ENCODE measurements at places on chromosomes 4 and X.

DNA sequence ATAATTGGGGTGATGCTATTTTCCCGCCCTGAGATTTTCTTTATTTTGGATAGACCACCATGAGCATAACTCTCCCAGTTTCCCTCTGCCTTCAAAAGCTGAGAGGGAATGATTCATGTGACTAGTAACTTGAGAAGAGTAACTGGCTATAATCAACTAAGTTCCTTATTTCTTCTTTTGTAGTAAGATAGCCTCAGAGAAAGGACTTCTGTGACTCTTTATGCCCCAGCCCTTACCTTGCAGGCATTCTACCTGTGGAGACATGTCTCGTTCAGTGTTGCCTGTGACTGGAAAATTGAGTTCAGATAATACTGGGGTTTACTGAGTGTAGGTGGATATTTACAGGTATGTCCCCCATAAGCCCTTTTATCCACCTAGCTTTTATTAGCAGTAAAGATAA, 715.4 kb upstream of the HS3ST1 start:
- no peak for DNase-seq

DNA sequence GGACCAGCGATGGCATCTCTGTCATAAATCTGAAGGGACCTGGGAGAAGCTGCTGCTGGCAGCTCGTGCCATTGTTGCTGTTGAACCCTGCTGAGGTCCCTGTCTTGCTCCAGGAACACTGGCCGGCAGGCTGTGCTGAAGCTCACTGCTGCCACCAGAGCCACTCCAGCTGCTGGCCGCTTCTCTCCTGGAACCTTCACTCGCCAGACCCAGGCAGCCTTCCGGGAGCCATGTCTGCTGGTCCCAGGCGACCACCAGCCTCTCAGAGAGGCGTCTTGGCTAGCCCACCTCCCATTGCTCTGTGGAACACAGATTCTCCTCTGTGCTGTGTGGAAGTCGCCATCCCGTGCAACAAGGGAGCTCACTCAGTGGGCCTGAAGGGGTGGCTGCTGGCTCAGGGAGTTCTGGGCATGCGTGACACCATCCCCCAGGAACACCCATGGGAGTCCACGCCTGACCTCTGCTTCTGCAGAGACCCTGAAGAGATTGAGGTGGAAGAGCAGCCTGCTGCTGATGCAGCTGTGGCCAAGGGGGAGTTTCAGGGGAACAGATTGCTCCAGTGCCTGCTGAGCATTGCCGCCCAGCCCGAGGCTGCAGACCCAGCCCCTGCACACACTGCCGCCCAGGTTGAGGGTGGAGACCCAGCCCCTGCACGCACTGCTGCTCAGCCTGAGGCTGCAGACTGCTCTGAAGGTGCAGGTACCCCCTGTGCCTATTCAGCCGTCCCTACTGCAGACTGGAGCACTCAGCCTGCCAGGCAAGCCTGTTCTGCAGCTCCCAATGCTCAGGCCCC, 33.1 kb upstream of the CYP4V2 start:
- no peak for DNase-seq

DNA sequence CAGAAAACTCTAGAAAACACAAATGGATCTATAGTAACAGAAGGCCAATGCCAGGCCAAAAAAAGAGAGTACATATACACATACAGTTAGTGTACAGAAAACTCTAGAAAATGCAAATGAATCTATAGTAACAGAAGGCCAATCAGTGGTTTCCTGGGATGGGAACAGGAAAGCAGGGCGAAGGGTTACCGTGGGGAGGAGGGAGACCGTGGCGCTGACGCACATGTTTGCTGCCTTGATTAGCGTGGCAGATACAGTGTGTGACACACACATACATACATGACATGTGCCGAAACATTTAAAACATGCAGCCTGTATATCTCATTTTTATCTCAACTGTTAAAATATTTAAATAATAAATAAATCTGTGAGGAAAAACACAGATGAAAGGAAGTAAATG, 14.7 kb downstream of the GAK start:
- no peak for DNase-seq

DNA sequence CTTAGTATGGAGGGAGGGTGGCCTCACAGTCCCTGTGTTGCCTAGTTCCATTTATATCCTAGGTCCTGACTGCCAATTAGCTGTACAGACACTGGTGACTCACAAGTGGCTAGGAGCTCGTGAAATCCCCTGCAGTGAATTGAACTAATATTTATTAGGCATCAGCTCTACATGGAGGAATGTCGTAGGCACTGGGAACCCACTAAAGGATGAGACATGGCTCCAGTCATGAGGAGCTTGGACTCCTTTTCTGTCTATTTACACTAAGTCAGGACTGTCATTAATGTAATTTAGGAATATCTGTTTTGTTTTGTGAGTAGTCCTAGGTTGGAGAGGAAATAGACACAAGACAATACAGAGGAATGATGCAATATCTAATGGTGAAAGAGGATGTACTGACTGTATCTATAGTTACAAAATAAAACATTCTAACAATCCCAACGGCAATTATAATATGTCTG, 67.7 kb downstream of the MID1IP1 start:
- DNase-seq, result no peak

DNA sequence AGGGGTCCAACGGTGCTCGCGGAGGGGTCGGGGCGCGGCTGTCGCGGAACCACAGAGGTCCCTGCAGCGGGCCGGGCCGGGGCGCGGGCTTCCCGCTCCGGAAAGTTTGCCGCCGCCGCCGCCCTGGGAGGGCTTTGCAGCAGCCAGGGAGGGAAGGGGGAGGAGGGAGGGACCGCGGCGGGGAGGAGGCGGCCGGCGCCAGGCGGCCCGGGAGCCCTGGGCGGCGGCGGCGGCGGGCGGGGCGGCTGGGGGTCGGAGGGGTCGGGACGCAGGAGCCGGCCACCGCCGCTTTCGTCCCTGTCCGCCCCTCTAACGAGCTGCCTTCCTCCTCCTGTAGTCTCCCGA, 375 bp downstream of the FGFR3 start:
- DNase-seq, result no peak

Measured in ovary (tissue), 10 donors.